ENCODE measurements at places on chromosomes 6 and 20.

GRCh38 chr20:22342410-22342809, 242.0 kb downstream of the FOXA2 start:
- DNase-seq, result no peak

DNA sequence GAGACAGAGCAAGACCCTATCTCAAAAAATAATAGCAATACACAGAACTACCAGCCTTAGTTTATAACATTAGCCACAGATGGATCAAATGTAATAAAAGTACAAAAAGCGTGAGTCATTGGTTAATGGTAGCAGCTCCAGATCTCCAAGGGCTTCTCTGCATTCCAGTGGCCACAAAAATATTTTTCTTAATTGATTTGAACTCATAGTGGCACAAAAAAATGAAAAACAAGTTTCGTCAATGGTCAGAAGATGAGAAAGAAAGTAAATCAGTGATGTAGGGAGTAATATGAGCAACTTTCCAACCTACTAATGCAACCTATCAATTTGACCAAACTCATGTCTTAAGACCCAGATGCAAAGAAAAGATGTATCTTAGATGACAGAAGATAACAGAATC, 79.6 kb downstream of the CEP57L1 start:
- DNase-seq, result no peak

GRCh38 chr6:51384736-51385135, 566.1 kb downstream of the TFAP2B start:
- DNase-seq, result no peak

- no peak for DNase-seq
Observed at GRCh38 chr20:40771848-40772511, 82.9 kb upstream of the MAFB start.

GRCh38 chr6:11320914-11321597, 88.6 kb upstream of the NEDD9 start:
- DNase-seq, result no peak

DNA sequence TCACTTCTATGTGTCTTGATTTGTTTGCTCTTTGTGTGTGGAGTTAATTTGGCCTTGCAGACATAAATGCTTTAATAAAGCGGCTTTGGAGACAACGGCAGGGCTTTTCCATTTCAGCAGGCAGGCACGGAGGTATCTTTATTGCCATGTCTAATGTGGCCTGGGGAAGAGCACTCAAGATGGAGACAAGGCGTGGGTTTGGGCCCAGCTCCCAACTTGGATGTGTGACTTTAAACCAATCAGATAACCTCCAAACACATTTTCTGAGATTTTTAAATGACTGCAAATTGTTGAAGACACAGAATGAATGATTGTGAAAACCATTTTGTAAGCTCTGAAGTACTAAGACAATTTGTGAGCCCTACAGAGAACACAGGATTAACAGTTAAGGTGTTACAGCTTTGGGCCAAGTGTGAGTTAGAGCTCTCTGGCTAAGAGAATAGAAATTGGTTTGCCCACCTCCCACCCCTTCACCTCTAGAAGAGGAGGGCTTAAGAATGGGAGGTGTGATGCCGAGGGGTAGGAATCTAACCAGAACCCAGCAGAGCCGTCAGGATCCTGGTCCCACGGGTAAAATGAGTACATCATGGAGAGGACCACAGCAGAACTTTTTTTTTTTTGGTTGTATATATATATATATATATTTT, 9.0 kb downstream of the DYNLT1 start:
- no peak for DNase-seq

DNA sequence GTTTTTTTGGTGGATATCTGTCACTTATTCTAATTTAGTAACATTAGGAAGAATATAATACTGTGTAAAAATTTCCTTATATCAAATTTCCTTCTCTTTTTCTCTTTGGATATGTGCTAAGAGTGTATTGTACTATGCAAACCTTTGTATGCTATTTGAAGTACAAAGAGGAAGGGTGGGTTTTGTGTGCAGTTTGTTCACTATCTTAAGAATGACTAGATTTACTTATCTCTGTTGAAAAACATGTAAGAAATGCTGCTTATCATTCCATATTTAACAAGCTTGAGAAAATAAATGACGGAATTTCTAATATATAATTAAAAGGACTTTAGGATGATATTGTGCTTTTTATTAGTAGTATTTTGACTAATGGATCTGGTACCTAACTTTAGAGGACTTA, 13.1 kb downstream of the CD2AP start:
- no peak for DNase-seq

GRCh38 chr20:51022803-51023616, at the start of gene KCNG1:
Gene KCNG1, minus strand, starts transcription at chr20:51023107. Its CDS starts 12,769 bp downstream, at chr20:51010338.
- DNase-seq, result peak; percentile 61

- DNase-seq, result no peak
Observed at GRCh38 chr20:33765099-33765498, 33.3 kb downstream of the ZNF341 start.

GRCh38 chr6:79673947-79674346, 42.8 kb downstream of the SH3BGRL2 start:
- DNase-seq, result no peak

DNA sequence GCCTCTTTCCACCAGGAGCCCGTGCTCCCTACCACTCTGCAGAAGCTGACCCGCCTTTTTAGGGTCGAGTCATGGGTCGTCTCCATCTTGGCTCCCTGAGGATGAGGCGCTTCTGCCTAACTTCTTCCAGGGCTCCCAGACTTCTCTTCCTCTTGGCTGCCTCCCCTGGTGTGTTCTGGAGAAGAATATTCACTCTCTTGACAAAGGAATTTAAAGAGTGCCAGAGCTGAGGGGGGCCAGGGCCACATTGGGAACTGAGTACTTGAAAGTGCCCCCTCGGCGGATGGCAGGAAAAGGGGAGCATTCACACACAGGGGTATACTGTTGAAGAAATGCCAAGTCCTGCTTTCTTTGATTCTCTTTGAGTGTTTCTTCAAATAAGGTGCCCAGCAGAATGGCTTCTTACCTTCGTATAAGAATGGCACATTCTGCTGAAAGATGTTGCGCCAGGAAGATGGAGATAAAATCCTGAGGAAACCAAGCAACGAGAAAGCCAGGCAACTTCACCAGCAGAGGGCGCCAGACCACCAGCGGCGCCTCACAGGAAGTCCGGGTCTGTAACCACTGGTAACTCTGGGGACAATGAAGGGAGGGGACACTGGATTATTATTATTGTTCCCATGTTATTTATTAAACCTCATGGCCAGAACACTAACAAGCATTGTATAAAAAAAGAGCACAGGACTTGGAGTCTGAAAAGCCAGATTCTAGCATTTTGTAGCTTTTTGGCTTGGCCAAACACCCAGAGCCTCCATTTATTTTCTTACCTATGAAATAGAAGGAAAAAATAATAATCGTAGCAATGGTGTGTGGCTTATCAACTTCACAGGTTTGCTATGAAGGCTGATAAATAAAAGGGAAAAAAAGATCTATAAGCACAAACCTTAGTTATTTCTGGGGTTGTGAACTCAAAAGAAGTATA, 176.7 kb downstream of the HACE1 start:
- DNase-seq, result peak; percentile 56

DNA sequence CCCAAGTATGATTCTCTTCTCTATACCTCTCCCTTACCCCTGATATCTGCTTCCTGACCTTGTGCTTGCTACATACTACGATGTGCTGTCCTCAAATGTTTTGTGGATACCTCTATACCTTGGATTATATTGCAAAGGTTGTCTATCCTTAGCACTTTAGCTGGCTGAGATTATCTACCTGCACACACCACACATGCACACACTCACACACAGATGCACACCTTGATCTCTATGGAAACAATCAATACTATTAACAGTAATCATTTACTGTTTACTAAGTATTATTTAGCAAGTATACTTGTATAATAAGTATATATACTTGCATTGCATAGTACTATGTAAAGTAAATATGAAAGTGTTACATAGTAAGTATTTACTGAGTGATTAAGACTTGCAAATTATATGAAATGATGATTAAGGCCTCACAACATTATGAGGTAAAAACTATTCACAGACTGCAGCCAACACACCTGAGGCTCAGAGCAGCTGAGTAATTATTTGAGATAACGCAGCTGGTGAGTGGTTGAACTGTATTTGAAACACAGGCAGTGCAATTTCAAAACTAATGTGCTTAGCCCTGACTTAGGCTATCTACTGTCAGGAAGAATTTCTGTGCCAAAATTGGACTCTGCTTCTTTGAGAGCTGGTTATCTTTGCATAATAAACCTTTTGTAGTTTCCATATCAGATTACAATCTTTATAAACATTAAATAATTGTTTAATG, 699.9 kb downstream of the FRK start:
- DNase-seq, result no peak

DNA sequence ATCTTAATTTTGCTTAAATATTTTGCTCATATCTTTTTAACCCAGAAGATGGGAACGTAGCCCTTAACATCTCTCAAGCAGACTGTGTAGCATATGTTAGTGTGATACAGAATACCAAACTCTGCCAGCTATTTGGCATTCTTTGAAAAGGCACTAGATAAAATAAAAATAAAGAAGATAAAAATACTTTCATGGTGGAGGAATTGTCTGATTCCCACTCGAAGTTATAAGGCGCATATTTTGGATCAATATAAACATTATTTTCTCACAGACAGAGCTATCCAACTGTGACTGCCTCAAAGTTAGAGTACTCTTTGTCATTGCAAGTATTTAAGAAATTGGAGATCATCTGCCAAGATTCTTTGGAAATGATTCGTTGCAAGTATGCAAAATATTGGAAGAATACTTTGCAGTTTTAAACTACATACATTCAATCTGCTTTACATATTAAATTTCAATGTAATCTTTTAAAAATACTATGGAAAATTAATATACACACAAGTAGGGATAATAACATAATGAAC, 10.8 kb upstream of the EEF1E1 start:
- DNase-seq, result no peak

DNA sequence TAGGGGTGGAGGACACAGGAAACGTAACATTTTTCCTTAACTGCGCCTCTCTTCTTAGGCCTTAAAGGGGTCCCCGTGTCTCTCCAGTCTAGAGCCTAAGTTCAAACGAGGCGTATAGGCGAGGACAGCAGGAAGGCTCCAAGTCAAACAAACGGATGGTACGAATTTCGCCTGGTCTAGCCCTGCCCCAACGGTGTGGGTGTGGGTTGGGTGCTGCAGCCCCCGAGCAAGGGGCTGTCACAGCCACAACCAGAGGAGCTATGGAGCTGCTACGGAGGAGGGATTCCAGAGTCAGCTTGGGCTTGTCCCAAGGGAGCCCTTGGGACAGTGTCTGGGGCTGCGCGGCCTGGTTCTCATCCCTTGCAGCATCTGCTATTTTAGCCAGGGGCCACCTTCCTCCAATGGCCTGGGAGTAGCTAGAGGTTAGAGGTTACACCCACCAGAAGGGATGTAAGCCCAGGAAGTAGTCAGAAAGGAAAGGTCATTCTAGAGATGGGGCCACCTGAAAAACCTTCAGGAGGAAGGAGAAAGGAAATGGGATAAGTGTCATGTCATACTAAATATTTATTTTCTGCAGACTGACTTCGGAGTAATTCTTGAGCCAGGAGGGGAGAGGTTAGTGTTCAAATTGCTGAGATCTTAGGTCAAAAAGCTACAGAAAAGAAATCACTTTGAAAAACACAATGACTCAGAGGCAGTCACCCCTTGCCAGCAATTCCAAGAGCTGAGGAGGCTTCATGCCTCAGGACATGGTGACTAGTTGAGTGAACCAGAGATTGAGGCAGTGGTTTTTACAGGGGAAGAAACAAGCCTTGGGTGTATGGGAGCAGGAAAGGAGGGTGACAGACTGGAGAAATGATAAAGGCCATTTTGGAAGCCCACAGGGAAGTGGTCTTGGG, 21.7 kb downstream of the VPS52 start:
- no peak for DNase-seq

DNA sequence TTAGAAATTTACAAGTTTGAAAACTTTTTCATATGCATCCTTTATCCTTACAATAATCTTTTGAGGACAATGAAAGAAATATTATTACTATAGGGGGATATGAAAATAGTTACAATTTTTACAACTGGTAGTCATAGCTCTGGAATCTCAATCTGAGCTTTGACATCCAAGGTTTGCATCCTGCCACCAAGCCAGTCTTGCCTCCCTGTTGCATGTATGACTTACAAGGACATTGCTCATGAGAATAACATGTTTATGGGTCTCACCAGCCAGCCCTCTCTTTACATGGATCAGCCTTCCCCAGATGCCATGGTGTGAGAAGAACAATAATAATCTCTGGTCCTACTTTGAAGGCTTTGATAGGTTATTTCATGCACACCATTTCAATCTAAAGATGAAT, 67.5 kb downstream of the THEMIS start:
- DNase-seq, result no peak

DNA sequence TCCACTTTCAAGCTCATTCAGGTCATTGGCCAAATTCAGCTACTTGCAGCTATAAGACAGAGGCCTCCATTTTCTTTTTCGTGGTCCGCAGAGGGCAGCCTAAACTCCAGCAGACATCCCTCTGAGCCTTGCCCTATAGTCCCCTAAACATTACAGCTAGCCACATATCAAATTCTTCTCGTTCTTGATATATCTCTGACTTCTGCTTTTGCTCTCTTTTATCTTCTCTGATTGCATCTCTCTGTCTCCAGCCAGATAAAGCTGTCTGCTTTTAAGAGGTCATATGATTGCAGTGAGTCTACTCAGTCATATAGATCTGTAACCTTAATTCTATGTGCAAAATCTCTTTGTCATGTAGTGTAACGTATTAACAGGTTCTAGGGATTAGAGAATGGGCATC, 358.4 kb upstream of the RGS17 start:
- no peak for DNase-seq

GRCh38 chr6:53795702-53796450, 1.1 kb downstream of the LRRC1 start:
- DNase-seq, result no peak

DNA sequence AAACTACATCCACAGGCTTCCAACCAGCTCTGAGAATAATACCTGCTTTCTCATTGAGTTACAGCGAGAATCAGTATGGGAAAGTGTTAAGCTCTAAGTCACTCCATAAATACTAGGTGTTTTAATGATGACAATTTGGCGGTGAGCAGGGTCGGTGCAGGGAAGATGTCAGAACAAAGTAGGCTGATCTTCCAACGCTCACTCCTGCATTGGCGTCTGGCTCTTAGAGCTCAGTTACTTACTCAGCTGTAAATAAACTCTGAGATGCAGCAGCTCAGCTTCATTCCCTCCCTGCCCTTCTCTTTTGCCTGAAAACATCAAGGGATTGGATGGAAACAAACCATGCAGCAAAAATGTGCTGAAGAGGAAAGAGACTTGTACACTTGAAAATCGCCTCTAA, 102.5 kb upstream of the SPACA1 start:
- no peak for DNase-seq

GRCh38 chr6:140542863-140543262, 1168.4 kb upstream of the CITED2 start:
- no peak for DNase-seq

DNA sequence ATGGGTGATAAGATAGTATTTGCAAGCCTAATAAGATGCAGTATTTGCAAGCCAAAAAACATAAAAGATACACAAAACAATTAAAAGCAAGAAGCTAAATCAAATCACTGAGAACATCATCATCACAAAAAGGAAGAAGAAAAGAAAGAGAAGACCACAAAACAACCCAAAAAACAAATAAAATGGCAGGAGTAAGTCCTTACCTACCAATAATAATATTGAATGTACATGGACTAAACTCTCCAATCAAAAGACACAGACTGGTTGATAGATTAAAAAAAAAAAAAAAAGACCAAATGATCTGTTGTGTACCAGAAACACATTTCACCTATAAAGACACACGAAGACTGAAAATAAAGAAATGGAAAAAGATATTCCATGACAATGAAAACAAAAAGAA, 37.7 kb downstream of the ECHDC1 start:
- DNase-seq, result no peak
